HCEC 1CT (cell line): ENCODE measurements at places on chromosomes 2 and 18.
A peak's percentile ranks its signal among the peaks of the same experiment; 100 is the strongest.

DNA sequence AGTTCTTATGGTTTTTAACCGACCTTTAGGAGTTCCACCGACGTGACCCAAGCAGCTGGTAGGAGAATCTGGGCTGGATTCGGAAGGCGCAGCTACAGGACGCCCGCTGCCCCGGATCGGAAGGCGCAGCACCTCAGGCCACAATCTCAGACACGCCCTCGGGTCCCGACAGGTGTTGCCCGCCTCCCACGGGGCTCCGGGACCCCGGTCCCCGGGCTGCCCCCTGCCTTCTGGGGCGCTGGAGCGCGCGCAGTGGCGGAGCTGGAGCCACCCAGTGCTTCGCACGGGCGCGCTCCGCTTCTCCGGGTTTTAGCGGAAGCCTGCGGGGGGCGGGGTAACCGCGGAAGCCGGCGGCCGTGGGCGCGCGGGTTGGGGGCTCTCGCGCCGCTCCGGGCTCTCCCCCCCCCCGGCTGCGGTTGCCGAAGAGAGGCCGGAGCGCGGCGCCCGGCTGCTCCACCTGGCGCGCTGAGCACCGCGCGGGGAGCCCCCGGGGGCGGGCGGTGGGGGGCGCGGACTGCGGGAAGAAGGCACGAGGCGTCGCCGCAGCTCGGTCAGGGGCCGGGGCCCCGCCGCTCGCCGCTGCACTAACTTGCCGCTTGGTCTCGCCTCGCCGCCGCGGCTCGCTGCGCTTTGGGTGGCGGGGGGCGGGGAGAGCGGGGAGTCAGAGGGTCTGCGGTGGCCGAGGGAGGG is 718.8 kb downstream of the DPP10 start:
- no peak for DNase-seq

DNA sequence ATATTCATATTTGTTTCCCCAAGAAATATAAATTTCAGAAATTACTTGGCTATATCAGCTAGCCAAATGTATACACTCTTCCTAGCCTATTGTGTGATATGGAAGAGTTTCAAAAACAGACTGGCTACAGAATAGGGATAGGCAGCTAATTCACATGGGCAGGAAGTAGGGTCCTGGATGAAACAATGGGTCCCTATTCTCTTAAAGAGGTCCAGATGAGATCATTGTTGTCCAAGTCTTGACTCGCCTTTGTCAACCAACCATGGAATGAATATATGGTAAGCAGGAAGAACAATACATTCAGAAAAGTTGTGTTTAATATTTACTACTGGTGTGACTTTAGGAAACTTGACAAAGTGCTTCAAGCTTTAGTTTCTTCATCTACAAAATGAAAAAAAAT is 319.9 kb downstream of the NBAS start:
- no peak for DNase-seq

- DNase-seq, result no peak
Observed at GRCh38 chr2:174281736-174282135, 33.4 kb upstream of the OLA1 start.

DNA sequence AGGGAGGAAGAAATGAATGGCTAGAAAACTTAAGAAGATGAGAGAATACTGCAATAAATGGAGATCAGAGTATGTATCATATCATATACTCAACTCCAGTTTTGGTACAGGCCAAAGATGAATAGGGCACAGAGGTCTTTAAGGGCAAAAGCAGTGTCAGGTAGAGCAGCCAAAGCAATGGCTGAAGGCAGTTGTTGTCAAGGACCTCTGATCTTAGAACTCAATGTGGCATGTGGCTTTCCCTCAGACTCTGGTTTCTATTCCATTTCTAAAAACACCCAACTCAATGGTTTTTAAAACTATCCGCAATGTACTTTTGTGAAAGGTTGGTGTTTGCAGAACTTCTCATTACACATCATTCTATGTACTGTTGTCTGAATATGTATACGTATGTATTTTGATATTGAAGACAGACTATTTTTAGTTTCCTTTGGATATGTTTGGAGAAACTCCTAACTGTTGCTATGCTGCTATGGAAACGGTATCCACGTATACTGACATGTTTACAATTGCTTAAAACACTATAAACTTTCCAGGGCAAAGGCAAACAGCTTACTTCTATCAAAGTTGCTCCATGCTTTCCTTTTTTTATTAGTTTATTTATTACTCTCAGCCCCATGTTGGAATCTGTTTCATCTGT is 58.1 kb upstream of the PELI1 start:
- peak; percentile 60 for DNase-seq

DNA sequence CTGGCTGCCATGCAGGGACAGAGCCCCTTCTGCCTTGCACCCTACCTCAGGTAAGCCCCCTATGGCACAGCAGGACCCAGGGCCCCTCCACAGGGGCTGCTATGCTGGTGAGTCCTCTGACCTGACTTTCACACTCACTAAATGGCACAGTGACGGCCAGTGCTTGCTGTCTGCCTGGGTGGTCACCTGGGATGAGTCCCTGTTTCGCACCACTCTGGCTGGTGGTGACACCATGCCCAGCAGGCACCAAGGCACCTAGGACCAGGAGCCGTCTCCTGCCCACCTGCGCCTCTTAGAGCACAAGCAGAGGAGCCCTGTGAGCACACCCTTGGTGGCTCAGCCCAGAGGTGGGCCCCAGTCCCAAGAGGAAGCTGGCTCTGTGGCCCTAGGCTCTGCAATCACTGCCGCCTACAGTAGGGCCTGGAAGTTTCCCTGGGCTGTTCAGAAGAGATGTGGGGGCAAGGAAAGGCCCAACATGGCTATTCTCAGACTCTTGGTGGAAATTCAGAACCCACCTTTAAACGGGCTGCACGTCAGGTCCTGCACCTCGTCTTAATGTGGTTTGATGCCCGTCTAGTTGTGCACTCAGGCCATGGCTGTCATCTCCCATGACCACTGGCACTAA is 96.0 kb downstream of the PLB1 start:
- DNase-seq, result no peak

GRCh38 chr2:173697929-173698328 is 267.2 kb downstream of the SP3 start:
- DNase-seq, result no peak

- DNase-seq, result no peak
Observed at GRCh38 chr2:9814129-9814868, 29.0 kb upstream of the TAF1B start.

GRCh38 chr2:11790228-11790627 is 43.8 kb downstream of the LPIN1 start:
- DNase-seq, result no peak

DNA sequence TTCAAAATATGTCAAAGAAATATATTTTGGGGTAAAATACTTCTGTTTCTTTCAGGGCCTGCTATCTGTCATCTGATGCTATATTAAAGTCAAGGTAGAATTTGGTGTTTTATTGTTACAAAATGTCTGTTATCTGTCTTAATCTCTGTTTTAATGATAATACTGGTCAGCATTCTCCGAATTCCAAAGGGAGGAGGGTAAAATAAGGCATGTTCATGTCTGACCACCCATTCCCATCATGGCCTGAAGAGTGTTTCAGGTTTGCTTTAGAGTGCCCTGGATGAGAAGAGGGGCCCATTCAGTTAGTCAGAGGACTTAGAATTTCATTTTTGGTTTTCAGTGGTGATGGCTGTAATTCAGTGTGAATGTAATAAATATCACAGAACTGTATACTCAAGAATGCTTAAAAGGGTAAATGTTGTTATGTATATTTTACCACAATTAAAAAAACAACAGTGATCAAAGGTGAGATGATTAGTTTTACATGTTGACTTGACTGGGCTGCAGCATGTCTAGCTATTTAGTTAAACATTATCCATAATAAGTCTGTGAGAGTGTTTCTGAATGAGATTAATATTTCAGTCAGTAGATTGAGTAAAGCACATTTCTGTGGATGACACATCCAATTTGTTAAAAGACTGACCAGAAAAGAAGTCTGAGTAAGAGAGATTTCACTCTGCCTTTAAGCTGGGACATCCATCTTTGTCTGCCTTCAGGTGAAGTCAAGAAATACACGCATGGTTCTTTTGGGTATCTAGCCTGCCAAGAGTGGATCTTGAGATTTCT is 467.9 kb upstream of the SYT4 start:
- no peak for DNase-seq

GRCh38 chr2:96694816-96695455 is 44.9 kb downstream of the LMAN2L start:
- no peak for DNase-seq

DNA sequence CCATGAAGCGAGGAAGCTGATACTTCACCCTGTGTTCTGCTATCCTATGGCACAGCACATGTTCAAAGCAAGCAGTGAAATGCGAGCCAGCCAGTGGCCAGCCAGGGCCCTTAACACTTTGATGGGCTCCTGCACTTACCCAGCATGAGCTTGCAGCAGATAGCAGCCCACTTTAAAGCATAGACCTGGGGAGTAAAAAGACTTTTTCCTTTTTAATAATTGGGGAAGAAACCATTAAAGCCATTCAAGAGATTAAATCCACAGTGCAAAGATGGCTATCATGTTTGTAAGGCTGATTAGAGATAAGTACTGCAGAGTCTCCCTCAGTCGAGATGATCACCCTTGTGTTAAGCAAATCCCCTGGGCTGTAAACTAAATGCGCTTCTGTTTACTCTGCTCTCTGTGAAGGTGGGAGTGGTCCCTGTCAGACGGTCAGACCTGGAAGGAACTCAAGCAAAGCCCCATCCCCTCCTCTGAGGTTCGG is 15.7 kb downstream of the CCBE1 start:
- no peak for DNase-seq

DNA sequence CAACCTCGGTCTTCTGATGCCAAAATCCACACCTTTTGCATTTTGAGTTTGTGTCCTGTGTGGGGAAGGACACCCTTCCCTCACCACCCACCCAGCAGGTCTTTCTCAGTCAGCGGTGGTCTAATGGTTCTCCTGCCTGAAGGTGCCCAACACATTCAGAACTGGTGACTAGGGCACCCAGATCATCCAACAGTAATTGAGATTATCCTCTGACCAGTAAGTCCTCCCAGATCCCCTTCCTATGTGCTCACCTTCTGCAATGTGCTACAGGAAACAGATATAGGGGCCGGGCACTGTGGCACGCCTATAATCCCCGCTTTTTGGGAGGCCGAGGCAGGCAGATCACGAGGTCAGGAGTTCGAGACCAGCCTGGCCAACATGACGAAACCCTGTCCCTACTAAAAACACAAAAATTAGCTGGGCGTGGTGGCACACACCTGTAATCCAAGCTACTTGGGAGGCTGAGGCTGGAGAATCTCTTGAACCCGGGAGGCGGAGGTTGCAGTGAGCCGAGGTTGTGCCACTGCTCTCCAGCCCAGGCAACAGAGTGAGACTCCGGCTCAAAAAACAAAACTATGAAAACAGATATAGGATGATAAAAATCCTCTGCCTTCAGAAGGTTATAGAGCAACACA is 56.2 kb downstream of the REEP1 start:
- no peak for DNase-seq

DNA sequence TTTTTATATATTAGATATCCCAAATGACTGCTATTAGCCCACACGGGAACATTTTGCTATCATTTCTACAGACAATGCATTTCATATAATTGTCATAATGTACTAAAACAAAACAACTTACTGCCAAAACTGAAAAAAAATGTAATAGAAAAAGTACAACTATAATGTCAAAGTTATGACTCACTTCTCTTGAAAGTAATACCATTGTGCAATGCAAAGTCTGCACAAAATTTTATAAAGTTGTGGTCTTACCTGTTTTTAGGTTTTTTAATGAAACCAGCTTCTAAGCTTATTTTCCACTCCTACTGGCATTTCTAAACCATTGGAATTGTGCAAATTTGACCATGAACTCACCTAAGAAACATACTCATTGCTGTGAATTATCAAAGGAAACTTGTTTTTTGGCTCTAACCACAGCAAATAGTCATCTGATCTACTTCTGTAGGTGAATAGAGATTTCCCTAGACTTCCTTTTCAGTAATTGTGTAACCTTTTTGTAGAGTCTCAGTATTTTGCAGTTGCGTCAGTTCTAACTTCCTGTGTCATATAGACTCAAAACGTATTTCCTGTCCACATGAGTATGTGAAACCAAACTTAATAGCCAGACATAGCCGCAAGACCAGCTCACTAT is 31.9 kb upstream of the TFPI start:
- peak; percentile 68 for DNase-seq

DNA sequence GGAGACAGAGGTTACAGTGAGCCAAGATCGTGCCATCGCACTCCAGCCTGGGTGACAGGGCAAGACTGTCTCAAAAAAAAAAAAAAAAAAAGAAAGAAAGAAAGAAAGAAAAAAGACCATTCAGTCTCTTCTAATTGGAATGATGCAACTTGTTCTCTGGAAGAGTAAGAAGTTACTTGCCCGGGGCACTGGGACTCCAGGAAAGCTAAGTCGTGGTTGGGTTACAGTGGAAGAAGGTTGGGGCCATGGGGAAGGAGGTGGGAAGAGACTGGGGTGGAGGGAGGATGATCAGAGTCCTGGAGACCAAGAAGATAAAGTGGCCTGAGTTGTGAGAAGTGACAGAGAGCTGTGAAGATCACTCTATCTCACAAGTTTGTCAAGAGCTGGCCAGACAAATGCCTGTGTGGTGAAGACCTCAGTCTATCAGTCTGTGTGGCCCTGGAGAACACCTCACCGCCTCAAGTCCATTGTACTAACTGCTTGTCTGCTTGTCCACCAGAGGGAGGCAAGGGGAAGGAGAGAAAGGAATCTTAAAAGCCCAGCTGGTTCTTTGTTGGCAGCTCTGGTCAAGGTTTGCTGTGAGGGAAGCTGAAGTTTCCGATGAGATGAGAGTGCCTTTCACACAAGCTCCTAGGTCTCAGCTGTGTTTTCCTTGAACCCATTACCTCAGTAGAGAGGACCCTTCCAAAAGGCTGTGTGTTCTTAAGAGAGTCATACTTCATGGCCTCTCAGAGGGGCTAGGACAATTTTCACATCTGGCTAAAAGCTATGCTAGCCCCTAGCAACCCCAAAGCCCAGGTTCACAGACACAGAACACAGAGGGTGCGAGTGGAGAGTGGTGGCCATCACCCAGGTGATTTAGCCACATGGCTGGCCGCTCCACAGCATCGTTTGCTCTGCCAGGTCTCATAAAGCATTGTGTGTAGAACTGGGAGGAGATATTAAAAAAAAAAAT is 72.0 kb upstream of the TMEM178A start:
- peak; percentile 78 for DNase-seq

- no peak for DNase-seq
Observed at GRCh38 chr2:113227290-113227689, 51.4 kb downstream of the PAX8 start.

GRCh38 chr18:40738321-40738880 is 1216.6 kb upstream of the PIK3C3 start:
- DNase-seq, result no peak

DNA sequence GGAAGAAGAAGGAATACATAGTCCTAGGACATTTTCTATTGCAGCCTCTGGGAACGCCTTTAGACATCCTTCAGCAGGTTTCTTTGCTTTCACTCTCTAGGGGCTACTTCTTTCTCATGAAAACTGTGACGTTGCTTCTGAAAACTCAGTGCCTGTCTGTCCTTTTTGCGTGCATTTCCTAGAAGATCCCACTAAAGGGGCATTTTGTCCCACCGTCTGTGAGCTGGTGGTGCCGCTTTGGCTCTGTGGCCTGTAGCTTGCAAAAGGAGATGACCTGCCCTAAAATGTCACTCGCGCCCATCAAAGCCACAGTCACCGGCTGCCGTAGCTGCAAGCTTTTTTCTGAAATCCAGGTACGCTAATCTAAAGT is 579 bp downstream of the STAT4 start:
- DNase-seq, result no peak
